Activated CD8-positive, alpha-beta memory T cell treated with anti-CD3 and anti-CD28 coated beads for 1 hour (primary cell): ENCODE measurements at places on chromosomes 5 and 9.

DNA sequence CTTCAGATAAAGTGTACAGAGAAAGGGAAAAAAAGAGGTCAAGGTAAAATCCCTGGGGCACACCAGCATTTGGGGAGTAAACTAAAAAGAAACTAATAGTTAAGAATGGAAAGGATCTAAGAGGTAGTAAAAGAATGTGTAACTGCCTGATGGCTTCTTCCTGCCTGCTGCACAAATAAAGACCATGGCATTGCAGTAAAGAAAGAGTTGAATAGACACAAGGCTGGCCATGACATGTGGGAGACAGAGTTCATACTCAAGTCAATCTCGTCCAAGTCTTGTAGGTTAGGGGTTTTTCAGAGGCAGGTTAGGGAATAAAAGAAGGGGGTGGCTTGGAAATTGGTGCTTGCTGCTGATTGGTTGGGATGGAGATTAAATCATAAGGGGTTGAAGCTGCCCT, 57.6 kb downstream of the DNAJC21 start:
- no peak for DNase-seq

DNA sequence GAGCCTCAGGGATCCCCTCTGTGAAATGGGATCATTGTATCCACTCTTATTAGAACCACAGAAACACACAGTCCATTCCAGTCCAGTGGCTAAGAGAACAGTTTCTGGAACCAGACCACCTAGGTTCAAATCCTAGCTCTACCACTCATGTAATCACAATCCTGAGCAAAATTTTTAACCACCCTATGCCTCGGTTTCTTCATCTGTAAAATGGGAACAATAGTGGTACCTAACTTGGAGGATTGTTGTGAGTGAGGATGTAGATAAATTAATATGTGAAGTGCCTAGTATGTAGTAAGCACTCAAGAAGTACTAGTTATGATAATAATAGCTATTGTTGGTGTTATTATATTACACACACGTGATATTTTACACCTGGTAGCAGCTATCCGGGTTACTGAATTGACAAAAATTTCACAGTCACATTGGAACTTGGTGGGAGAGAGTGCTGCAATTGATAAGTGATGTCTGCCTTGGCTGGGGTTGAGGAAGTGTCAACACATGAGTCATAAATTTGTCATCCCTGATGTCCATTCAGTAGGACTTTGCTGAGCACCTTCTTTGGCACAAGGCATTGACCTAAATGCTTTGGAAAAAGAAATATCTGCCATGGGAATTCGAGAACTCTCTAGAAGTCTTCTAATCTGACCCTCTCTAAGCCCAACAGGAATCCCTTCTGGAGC, 68.4 kb downstream of the COL27A1 start:
- DNase-seq = no peak

- no peak for DNase-seq
Observed at GRCh38 chr5:87807783-87808182, 395.1 kb upstream of the CCNH start.

DNA sequence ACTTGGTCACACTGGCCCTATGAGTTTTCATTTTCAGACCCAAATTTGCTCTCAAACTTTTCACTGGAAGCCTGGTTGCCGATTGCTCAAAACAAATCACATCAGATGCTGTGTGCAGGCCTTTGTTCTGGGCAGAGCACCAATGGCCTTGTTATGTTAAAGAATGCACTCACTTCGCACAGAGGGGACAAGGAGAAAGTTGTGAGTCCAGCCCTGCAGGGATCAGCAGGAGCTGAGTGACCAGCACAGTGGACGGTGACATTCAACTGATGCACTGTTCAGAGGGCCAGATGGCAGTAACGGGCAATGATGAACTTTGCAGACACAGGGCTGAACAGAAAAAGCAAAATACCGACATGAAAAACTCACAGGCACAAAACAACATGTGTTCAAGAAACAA, 86.1 kb downstream of the BARX1 start:
- DNase-seq = no peak

DNA sequence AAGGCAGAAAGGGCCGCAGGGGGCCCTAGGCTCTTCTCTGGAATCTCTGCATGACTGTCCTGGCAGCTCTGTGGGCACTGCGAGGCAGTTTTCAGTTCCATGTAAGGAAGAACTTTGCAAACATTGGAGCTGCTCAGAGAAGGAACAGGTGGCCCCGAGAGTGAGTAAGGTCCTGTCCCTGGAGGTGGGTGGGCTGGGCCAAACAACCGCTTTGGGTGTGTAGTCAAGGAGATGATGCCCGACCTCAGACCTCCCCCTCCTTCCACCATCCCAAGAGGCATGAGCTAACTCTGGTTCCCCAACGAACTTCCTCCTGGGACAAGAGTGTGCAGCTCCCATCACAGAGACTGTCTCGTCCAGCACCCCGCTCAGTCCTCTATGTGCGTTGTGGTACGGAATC, 20.5 kb downstream of the CSF1R start:
- DNase-seq = no peak

DNA sequence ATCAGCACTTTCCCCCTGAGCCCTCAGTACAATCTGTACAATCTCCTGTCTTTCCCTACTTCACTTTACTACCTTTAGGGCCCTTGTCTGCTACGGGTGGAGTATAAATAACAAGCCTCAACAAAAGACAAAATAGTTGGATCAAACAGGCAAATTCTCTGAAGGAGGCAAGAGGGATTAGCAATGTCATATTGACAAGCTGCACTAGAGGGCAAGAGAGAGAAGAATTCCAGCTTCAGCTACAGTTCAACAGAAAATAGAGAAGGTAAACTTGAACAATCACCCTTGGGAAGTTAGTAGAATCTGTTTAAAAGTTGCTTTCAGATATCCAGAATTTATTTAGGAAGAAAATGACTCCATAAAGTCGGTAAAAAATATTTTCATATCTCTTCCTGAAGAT, 68.4 kb upstream of the IZUMO3 start:
- no peak for DNase-seq

DNA sequence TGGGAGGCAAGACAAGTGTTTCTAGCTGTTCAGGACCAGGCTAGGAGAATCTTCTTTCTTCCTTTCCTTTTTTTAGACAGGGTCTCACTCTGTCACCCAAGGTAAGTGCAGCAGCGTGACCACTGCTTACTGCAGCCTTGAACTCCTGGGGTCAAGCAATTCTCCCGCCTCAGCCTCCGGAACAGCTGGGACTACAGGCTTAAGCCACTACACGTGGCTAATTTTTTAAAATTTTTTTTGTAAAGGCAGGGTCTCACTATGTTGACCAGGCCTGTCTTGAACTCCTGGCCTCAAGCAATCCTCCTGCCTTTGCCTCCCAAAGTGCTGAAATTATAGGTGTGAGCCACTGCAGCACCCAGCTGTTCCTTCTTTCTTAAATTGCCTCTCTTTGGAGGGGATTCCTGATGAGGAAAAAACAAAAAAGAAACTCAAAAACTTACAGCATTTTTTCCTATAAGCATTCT, 53.1 kb downstream of the LHFPL2 start:
- DNase-seq = no peak

GRCh38 chr9:92635760-92636159, 34.2 kb downstream of the IPPK start:
- DNase-seq = no peak

- DNase-seq = no peak
Observed at GRCh38 chr9:10134266-10134665, 478.5 kb downstream of the PTPRD start.

GRCh38 chr5:75108931-75109596, 56.7 kb upstream of the GCNT4 start:
- DNase-seq = no peak

DNA sequence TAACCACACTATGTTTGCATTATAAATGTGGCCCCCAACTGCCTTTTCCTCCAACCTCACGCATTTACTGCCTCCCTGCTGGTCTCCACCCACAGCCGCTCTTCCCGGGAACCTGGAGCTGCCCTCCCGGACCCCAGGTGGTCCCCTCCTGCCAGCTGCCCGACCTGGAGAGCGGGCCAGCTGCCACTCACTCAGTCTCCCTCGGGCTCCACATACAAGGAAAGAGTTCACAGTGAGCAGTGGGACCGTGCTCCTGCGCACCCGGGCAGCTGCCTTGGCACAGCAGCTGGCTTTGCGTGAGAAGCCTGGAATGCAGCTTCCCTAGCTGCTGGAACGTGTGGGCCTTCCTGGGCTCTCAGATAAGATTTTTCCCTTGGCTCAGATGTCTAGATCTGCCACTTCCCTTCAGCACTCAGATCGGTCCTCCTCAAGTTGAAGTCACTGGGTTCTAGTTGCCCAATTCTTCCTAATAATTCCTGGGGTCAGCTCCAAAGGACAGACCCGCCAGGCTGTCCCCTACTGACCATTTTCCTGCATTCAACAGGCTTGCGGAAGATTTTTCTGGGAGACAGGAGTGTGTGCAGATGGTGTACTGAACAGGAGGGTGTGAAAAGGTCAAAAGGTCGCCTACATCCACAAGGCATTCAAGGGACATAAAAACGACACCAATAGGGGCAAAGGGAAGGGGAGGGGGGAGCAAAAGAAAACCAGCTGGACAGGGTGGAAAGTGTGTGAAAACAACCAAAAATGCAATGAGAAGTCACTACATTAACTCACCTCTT, 69.1 kb downstream of the MYO10 start:
- no peak for DNase-seq

- no peak for DNase-seq
Observed at GRCh38 chr9:23171479-23171878, 654.6 kb downstream of the ELAVL2 start.

DNA sequence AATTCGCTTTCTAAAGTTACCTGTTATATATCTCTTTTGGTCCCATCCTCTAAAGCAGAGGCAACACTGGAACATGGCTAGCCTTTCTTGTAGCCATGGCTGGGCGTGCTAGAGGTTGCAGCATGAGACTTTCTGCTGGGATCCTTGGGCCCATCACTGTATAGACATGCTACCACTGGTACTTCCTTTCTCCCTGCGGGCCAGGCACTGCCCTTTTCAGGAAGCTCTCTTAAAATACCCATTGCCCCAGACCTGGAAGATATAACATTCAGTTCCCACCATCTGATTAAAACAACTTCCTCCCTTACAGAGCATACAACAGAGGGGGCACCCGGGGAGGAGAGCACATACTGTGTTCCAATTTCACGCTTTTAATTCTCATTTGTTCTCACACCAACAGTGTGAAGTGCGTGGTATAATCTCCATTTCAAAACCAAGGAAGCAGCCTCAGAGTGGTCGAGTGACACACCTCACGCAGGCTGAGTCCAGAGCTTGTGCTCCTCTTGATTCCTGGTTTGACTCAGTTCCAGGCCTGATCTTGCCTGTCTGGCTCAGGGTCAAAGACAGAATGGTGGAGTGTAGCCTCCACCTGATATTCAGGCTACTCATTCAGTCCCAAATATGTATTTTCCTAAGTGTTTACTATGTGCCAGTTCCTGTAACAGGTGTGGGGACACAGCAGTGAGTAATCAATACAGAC, 22.6 kb downstream of the PTGS1 start:
- no peak for DNase-seq

GRCh38 chr5:119322948-119323537, 32.8 kb upstream of the TNFAIP8 start:
- DNase-seq = no peak

DNA sequence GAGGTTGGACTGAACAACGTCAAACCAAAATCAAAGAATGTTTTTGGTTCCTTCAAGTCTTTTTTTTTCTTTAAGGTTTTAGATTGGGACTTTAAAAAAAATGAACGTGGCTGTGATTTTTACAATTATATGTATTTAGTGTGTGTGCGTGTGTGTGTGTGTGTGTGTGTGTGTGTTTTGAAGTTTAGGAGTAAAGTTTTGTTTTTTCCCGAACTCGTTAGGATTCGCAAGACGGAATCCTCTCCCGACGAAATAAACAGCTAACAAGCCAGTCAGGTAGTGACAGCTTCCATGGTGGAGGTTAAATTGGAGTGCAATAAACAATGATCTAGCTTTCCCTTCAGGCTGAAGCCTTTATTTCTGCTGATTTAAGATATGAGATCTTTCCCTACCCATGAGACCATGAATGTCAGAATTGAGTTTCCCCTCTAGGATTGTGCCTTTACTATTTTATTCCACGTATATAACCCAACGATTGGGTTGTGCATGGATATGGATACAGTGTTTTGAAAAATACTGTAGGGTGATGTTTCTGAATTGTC, 1.2 kb downstream of the KIAA1958 start:
- DNase-seq = no peak

DNA sequence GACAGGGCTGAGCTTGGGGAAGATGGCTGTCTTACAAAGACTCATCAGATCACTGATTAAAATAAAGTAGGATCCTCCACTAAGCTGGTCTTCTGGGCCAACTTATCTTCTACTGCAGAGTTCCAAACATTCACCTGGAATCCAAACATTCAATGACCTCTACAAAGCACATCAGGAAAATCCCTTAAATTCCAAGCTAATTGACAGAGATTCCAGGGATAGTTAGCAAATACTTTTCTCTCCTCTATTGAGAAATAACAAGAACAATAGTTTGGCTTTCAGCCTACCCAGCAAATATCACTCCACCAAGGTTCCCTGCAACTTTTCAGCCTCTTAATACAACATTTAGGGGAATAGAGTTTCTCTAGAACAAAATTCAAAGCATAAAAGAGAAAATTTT, 140.6 kb upstream of the LIFR start:
- DNase-seq = no peak

DNA sequence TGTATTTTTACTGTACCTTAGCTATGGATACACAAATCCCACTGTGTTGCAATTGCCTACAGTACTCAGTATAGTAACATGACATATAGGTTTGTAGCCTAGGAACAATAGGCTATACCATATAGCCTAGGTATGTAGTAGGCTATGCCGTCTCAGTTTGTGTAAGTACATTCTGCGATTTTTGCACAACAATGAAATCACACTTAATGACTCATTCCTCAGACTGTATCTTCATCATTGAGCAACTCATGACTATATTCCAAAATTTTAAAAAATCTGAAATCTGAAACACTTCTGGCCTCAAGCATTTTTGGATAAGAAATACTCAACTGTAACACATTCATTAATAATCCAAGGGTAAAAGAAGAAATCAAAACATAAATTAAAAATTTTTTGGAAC, 666.8 kb upstream of the GRAMD2B start:
- no peak for DNase-seq

GRCh38 chr5:72213482-72213881, 106.2 kb downstream of the MAP1B start:
- DNase-seq = no peak

- DNase-seq = no peak
Observed at GRCh38 chr5:59746241-59746765, 147.2 kb downstream of the PDE4D start.

DNA sequence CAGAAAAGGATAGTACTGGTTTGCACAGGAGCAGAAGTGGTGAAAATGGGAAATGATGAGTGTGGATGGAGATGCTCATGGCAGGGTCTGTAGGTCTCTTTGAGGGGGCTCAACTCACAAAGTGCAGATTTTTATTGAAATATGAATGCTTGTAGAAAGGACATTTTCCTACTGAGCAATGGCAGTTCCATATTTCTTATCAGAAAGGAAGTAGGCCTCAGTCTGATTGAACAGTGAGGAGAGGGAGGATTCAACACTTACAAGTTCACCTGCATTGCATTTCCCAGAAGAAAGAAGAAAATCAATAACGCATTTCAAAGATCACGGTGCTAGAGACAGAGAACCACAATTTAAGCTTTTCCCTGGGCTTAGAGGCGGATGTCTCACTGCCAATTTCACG, 49.2 kb downstream of the ANXA2R start:
- DNase-seq = no peak

GRCh38 chr5:41270423-41271251, 57.3 kb upstream of the C6 start:
- no peak for DNase-seq
